ENCODE measurements at places on chromosomes 2 and 18.

DNA sequence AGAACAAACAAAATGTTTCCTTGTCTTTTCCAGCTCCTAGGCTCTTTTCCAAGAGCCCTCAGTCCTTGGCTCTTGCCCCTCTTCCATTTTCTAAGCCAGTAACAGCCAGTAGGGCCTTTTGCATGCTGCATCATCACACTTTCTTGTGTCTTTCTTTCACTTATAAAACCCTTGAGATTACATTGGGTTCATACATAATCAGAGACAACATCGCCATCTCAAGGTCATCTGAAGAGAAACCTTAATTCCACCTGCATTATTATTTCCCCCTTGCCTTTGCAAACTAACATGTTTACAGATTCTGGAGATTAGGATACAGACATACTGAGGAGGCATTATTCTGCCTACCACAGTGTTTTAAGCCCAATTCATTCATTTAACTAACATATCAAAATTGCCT, 697.3 kb downstream of the TRIB2 start:
- no peak for DNase-seq

- DNase-seq: peak; percentile 26
These were observed 139.2 kb downstream of the LAMA3 start for GRCh38 chr18:23828426-23828825.

- no peak for DNase-seq
These were observed 120.7 kb downstream of the NCK2 start for GRCh38 chr2:105865222-105865913.

DNA sequence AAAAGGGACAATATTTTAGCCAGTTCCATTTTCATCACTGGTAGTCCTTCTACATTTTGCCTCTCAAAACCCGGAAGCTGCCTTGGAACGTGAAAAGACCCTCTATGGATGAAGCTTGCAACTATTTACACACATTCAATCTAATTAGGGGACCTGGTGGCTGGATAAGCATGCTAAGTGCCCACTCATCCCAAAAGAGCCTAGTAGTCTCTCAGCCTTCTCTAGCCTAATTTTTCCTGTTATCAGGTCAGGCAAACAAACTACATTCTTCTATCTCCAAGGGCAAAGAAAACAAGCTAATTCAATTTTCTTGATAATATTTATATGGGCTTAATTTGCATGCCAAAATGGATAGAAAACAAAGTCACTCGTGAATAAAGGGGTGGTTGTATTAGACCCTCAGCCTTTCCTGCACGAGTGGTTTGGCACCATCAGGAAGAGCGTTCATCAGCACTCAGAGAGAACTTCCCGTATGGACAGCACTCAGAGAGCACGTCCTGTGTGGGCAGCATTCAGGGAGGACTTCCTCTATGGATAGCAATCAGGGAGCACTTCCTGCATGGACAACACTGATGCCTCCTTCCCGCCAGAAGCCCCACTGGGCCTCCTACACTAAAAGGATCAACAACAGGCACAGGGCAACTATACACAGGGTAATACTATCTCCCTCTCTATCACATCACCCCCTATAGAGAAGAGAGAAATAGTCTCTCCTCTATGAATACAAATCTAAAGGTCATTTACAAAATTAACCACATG, 122.2 kb downstream of the RBMS1 start:
- no peak for DNase-seq

DNA sequence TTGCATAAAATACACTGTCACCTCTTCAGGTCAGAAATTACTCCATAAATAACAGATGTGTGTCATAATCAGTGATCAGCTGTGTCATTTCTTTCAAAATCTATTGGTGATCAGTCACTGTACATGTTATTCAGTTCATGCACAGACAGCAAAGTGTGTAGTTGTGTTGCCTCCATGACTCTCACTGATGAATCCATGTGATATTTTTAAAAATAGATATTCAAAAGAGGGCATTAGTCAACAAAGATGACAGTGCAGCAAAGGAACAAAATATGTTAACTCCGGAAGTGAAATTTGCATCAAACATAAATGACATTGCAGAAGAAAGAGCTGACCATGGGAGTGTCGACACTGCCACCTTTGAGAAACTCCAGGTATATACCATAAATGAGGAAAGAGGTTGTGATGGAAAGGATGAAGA, 17.1 kb upstream of the MCM6 start:
- DNase-seq: no peak

GRCh38 chr2:191693166-191693565, 15.2 kb downstream of the NABP1 start:
- DNase-seq: no peak

DNA sequence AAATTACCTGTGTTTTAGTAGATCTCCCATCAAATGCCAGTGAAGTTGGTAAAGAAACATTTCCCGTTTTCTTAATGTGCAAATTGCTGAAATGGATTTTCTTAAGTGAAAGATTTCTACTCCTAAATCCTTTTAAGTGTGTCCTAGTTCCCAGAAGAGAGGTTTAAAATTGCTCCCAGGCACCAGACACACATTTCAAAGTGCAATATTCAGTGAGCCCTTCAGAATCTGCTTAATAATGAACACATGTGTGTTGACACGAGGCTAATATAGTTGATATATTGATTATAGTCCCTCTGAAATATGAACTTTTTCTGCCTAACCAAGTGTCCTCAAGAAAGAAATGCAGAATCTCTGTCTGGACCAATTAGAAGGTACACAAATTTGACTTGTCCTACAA, 861.7 kb upstream of the CNTNAP5 start:
- no peak for DNase-seq

DNA sequence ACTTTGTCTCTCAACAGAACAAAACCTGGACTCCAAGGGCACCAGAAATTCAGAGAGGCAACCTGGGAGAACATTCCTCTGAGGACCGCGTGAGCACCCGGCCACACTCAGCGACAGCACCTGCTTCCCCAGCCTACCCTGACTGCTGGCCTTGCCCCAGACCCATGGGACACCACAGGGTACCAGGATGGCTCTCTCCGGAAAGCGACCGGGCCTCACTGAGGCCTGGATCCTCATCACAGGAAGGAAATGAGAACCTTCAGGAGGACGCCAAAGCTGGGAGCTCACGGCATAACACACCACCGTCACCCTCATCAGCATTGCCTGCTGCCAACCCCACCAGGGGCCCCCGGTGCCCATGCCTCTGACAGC, 38.9 kb downstream of the HS6ST1 start:
- DNase-seq: no peak

GRCh38 chr18:56538746-56539145, 99.6 kb downstream of the TXNL1 start:
- DNase-seq: no peak

- DNase-seq: no peak
These were observed 361.9 kb upstream of the CHST9 start for GRCh38 chr18:27546991-27547390.

- DNase-seq: no peak
These were observed 34.3 kb upstream of the NCKAP5 start for GRCh38 chr2:133602538-133602937.

DNA sequence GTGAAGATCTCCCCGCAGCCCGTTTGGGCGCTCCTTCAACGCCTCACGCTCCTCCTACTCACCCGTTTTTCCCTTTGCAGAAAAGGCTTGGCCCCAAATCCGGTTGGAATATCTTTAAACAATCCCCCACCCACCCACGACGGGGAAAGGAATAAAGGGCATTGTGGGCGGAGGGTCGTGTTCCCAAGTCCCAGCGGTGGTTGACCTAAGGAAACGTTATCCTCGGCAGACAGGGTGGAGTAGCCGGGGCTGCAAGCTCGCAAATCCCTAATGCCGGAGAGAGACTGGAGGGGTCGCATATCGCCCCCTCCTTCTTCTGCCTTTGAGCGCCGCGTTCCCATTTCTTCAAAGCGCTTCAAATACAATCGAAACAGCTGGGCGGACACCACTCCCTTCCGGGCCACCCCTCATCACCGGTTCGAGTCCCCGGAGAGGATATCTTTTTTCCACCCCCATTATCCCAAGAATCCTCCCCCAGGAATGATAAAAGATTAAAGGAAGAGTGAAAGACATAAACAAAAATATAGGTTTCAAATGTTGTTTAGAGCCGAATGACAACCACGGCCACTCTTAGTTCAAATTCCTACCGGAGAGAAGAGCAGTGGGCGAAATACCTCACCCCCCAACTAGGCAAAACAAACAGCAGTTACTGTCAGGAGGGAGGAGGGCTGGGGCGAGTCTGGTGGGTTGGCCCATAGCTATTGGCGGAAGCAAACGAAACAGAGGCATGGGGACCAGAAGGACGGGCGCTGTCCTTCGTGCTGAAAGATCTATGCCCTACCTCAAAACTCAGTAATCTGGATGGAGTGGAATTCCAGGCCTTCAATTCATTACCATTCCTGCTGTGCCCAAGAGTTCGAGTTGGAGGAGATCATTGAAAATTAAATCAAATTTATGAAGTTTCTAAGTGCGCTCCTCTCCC, 2.8 kb upstream of the GAD1 start:
- DNase-seq: no peak

DNA sequence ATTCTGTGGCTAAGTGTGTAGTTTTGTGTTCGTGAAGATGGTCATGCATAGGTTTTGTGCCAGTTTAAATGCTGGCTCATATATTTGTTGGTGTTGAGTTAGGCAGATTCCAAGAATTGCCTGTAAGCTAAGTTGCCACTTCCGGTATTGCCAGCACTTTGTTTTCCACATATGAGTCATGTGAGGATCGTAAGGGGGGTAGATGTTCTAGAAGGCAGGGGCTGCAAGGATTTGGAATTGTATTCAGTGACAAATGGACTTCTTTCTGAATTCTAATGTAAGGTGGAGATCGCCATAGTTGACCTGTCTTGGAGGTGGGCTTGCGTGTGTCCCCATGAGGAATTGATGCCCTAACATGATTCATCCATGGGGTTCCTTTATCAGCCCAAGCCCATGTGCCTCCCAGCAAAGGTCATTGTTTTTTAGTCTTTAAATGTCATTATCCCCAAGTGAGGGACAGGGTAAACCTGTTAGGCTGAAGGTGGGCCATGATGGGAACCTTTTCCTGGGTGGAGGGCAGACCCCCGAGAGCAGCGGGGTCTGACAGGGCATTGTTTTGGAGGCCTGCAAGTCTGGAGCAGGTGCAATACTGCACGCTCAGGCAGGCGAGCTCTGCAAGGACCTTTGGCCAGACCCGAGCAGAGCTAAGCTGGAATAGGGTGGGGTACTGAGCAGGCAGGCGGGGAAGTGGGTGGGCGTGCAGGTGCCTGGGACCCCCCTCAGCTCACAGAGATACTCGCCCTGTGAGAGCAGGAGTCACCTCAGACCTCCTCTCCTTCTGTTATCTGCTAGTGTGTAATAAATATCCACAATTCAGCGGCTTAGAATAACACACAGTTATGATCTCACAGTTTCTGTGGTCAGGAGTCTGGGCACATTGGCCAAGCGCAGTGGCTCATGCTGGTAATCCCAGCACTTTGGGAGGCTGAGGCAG, 77.4 kb downstream of the LRRFIP1 start:
- no peak for DNase-seq

- no peak for DNase-seq
These were observed 8.6 kb downstream of the GNLY start for GRCh38 chr2:85702800-85703199.

DNA sequence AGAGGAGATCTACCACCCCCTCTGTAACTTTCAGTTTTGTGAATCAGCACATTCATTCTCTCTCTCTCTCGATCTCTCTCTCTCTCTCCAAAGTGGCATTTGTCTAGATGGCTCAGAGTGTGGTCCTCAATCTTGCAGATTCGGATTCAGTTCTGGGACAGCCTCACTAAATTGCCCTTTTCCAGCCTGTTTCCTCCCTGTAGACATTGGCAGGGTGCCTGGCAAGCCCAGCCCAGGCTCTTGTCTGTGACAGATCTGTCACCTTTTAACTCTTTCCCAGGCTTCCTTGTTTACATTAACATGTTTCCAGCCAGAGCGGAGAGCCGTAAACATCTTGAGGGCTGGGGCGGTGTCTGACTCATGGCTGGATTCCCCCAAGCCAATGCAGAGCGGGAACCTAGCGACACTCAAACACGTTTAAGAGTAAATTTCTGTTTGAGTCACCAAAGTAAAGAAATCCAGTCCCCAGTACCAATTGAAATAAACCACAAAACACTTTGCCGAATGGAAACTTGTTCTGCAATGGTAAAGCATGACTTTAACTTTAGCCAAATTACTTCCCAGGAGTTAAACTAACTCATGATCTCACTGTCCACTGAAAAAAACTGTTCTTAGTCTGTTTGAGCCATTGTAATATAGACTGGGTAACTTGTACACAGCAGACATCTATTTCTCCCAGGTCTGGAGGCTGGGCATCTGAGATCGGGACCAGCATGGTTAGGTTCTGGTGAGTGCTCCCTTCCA, 6.6 kb upstream of the CYP27C1 start:
- no peak for DNase-seq

GRCh38 chr2:107730898-107731297, 95.8 kb upstream of the RGPD4 start:
- DNase-seq: no peak

DNA sequence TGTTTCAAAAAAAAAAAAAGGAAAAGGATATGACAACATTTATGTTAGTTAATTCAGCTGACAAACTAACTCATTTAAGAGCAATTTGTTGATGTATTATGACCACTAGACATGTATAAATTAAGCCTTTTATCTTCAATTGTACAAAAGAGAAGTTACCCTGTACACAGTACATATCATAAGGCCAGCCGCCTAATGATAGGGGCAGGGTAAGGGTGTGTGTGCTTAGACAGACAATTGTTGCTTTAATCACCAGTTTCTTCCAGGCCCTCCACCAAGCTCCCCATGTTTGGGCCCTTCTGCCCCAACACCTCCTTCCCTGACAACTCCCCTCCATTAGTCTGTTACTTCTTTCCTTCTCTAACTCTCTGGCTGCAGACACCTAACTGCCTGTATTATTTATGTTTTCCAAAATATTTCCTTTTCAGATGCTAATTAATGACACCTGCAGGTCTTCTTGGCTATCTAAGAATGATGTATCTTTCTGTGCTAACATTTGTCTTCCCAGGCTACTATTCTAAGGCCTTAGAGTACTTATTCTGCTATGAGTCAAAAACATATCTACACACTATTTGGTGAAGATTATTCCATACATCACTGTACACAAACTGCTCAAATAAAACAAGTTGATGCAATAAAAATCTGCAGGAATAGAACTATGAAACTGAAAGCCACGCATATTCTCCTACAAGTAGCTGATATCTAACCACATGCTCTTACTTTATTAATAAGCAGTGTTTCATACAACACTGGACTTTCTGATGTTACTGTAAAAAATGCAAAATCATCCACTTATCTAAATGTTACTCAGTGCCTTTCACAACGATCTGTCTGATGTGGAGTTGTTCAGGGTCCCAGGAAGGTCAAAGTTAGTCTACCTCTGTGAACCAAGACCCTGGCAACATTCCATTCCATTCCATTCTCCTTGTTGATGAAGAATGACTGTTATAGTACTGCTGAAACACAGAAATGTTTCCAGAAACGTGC, 26.4 kb downstream of the TMEM131 start:
- no peak for DNase-seq

GRCh38 chr2:137316075-137316474, 550.7 kb downstream of the THSD7B start:
- DNase-seq: no peak

DNA sequence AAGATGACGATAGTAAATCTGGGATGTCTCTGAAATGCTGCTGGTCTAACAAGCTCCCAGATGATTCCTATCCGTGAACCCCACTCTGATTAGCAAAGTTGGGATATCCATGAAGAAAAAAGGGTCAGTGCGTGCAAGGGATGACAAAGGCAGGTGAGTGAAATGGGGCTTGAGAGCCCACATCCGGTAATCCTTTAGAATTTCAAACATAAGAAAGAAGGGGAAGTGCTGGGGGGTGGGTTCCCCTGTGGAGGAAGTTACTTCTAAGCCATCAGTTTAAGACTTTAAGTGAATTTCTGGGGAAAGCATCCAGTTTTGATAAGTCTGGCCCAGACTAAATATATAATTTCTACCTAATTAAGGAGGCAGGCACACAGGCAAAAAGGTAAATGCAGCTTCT, 209.5 kb downstream of the DPP10 start:
- no peak for DNase-seq

All from stimulated activated CD4-positive, alpha-beta T cell treated with anti-CD3 and anti-CD28 coated beads, Interleukin-2, amount 100 ng/mL, for 4 hours (primary cell).